ENCODE measurements at places on chromosomes 3 and 15. TPM values are rescaled to one million over a fixed set of nuclear protein-coding genes. Genes with fewer than 3 reads are reported as not detected.

CISH gene
- 55.2 TPM for total RNA-seq

PLCH1 gene
- 9.6 TPM for total RNA-seq

NSUN3 gene
- 14.5 TPM for total RNA-seq

BFSP2 gene
- not detected for total RNA-seq

BNIP2 gene
- total RNA-seq = 87.3 TPM

CHAC1 gene
- total RNA-seq = 5.8 TPM

SPSB4 gene
- 2.1 TPM for total RNA-seq

CMTM8 gene
- total RNA-seq = 17.0 TPM

SPINK8 gene
- total RNA-seq = not detected

XYLB gene
- 7.2 TPM for total RNA-seq

ZNF80 gene
- total RNA-seq = 0.16 TPM

SPG21 gene
- 93.9 TPM for total RNA-seq

POLQ gene
- 2.1 TPM for total RNA-seq

All from left lung (tissue), 14 donors.